Fibroblast of skin of back (primary cell): ENCODE measurements at places on chromosomes 6 and 20.

GRCh38 chr6:358432-358831, 33.1 kb upstream of the IRF4 start:
- DNase-seq = no peak

DNA sequence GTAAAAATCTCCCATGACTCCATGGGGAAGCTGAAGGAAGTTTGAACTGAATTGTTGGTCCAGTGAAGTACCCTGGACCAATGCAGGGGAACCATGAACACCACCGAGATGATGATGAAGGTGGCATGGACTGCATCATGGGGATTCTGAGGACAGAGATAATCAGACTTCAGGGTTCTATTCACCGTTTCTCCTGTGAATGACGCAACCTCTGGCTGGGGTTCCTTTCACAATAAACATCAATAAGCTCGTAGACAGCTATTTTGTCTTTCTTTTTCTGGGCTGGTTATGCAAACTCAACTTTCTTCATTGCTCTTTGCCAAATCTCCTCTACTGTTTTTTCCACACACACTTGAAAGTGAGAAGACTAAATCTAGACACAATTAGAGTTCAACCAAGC, 87.9 kb upstream of the NKX2-2 start:
- DNase-seq = no peak

- DNase-seq = no peak
Measured at GRCh38 chr6:43765776-43766499, 4.1 kb upstream of the VEGFA start.

DNA sequence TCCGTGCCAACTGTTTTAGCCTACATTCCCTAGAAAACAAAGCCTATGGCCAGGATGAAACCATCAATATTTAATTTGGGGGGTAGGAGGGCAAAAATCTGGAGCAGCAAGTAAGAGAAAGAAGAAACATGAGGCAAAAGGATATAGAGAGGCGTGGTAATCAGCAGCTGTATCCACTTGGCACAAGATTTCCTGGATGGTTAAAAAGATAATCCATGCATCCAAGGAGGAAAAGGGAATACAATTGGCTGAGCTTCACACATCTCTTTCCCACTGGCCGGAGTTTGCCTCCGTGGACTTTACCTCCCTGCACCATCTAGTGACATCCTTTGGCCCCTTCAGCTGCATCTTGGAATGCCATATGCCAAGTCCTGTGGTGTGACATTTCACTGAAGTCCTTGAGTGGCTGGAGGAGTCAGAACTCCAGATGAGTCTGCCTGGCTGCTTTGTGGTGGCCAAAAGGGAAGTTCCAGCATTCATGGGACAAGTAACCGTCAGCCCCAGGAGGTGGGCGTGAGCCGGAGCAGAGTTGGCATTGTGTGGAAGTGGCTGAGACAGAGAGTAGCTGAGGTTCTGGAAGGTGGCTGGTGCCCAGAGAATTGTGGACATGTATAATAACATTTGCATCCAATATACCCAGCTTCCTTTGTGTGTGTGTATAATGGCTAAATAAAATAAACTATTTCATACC, 13.7 kb upstream of the TMX4 start:
- no peak for DNase-seq

DNA sequence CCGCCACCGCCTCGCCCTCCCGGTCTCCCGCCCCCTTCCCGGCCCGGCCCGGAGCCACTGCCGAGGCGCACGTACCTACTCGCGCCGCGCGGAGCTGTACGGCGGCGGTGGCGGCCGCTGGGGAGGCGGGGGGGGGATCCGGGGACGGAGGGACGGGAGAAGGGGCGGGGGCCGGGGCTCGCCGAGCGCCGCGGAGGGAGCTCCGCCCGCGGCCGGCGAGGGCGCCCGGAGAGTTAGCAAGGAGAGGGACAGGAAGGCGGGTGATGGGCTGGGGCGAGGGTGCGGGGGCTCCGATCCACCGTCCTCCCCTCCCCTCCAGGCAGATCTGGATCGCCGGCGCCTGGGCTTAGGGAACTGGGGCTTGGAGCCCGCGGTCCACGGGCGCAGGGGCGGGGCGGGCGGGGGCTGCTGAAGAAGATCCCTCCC, 548 bp upstream of the TMEM74B start:
- DNase-seq = no peak

DNA sequence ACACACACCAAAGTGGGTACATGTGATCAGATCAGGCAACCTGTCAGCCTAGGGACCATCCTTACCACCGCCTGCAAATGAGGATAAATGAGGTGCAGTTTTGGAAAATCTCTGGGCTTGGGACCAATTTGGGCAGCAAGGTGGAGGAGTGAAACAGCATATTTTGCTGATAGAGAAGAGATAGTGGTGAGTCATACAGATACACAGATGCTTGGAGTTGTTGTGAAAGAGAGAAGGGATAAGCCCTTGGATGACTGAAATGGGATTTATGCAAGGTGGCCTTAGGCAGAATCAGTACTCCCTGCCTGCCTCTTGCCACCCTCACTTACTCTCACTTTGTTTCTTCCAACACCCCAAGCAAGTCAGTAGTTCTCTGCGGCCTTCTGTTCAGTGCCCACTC, 34.7 kb downstream of the BMP2 start:
- no peak for DNase-seq

GRCh38 chr6:34486106-34486740, 20.3 kb downstream of the PACSIN1 start:
- DNase-seq = no peak

- DNase-seq = peak; percentile 86
Measured at GRCh38 chr6:149454346-149454848, 30.4 kb downstream of the ZC3H12D start.

DNA sequence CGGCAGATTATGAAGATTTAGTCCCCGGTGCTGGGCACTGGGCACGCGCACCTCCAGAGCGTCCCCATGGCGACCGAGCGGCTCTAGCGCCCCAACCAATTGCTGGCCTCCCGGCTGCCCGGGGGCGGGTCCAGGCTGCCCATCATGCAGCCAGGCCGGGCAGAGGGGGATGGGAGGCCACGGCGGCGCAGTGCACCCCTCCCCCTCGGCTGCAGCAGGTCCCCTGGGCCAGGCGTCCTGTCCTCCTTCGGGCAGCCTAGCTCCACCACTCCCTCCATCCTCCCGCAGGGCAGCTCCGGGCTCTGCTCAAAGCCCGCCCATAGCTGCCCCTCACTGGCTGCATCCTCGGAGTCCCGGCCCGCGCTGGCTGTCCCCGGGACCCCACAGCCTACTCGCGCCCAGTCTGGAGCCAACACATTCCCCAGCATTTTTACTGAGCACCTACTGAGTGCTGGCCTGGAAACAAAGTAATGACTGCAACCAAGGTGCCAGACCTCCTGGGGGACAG, 99.4 kb downstream of the ASXL1 start:
- DNase-seq = peak; percentile 69

DNA sequence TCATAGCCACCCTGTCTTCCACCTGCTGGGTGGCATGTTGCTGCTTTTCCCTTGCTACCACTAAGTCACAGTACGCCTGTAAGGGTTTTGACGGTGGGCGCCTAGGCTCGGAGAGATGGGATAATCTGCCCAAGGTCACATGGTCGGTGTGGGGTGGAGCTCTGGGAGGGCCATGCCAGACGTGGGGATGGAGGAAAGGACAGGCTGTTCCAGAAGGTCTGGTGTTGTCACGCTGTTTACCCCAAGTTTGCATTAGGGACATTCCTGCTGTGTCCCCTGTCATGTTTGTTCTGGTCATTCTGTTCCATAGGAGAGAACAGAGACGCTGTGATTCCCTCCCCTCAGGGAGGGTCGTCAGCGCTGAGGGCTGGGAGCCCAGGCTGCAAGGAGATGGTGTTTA, 16.1 kb downstream of the IP6K3 start:
- no peak for DNase-seq

DNA sequence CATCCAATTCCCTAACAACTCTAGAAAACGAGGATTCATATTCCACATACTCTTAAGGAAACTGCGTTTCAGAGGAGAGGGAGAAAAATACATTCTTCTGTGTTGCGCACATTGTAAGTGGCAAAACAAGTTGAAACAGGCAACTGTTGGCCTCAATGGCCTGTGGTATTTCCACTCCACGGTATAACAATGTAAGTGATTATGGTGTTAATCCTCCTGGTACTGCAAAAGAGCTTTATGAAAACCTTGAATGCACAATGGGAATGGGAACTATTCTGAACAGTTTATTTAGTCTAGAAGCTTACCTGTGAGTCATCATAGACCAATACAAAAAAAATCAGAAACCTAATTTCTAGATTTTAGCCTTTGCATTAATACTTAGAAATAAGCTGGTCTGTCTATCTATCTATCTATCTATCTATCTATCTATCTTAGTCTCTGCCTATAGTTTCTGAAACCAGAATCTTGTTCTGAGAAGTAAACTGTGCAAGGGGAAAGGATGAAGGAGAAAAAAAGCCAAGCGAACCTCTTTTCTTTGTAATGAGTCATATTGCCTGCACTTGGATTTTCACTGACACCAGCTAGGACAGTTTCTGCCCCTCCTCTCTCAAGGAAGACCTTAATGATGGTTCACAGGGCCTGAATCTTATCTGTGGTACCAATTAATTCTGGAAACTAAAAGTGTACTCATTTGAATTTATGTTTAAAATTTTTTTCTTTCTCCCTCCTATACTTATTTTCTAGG, 101.5 kb downstream of the RNF144B start:
- peak; percentile 43 for DNase-seq
